ENCODE measurements at places on chromosomes 5 and 9. TPM values are rescaled to one million over a fixed set of nuclear protein-coding genes. Genes with fewer than 3 reads are reported as not detected.

The TMEM232 gene
- 0.56 TPM for total RNA-seq

The GRXCR2 gene
- not detected for total RNA-seq

The EMB gene
- 4.4 TPM for total RNA-seq

The DNAH5 gene
- total RNA-seq: 4.7 TPM

The GLRA1 gene
- total RNA-seq: not detected

GRCh38 chr5:31477516-31477915 is 54.4 kb downstream of the DROSHA start:
- peak; percentile 69 for DNase-seq

DNA sequence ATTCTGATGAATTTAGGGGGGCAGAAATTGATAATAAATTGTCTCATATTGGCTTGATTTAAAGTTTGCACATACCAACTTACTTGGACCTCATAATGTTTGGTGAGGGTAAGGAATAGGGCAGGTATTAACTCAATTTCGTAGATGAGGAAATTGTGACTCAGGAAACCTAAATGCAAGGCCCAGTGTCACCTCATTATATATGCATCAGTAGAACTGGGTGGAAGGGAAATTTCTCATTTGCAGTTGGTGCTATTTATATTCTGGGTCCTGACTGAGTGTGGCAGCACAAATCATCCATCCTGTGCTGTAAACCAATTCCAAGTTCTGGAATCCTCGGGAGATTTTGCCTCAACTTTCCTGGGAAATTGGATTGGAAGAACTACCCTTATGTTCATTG is 103.0 kb downstream of the SPATA31D1 start:
- DNase-seq: no peak

DNA sequence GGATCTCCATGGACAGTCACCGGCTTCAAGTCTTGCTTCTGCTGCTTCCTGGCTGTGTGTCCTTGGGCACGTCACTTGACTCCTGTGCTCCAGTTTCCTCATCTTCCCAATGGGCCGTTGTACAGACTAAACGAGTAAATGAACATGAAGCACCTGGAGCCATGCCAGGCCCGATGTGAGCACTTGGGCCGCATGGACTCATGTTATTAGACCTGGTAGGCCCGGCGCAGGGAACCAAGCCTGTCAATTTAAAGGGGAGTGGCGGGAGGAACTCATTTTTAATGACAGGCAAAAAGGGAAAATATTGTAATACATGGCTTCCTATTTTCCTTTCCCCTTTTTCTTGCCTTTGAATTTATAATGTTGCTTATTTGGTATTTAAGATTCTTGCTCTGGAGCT is 47.5 kb downstream of the TENT4A start:
- DNase-seq: no peak
